NCI-H1930 (cell line): ENCODE measurements at places on chromosomes 3 and 15.

DNA sequence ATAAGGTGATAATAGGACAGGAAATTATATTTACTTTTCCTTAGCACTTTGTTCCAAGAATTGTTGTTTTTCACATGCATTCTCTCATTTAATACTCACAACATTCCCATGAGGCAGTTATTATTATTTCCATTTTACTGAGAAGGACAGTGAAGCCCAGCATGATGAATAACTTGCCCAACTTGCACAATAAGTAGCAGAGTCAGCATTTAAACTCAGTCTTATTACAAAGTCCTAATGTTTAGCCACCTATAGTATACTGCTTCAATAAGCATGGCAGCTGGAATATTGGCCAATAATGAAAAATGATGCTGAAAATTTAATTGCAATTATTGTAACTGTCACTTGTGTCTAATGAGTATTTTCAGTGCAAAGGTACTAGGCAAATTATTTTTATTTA is 45.7 kb downstream of the SYNPR start:
- no peak for DNase-seq

- DNase-seq: no peak
Measured at GRCh38 chr15:56045068-56045748, 51.8 kb upstream of the NEDD4 start.

GRCh38 chr3:113626503-113627371 is 69.7 kb downstream of the USF3 start:
- no peak for DNase-seq

- DNase-seq: no peak
Measured at GRCh38 chr3:143529018-143529478, 319.2 kb downstream of the SLC9A9 start.

DNA sequence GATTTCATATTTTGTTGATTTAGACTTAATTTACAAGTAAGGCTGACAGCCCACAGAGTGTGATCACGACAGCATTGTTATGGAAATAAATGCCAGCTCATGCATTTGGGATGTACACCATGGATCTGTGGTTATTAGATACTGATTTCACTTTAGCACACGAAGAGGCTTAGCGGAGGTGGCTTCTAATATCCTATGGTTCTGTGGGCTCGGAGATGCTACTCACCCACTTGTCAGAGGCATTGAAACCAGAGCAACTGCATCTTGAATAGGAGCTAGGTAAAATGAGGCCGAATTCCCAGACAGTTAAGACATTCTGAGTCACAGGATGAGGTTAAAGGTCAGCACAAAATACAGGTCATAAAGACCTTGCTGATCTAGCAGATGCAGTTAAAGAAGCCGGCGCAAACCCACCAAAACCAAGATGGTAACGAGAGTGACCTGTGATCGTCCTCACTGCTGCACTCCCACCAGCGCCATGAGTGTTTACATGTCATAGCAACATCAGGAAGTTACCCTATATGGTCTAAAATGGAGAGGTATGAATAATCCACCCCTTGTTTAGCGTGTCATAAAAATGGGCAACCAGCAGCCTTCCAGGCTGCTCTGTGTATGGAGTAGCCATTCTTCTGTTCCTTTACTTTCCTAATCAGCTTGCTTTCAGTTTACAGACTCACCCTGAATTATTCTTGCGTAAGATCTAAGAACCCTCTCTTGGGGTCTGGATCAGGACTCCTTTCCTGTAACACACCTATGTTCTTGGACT is 117.5 kb downstream of the PGPEP1L start:
- no peak for DNase-seq

DNA sequence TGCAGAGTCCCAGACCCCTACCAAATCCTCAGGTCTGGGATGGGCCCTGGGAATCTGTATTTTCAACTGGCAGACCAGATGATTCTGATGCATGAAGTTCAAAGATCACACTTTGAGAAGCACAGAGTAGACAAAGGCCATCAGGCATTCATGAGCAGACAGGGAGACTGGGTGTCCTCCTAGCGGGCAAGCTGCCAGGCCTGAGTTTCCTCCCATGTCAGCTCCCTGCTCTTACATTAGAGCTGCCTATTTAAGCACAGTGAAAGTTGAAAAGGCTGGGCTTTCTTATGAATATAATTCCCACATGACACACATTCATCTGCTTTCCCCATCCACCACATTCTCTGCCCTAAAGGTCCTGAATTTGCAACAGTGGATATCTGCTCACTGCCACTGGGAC is 14.0 kb downstream of the CAPN3 start:
- DNase-seq: no peak

DNA sequence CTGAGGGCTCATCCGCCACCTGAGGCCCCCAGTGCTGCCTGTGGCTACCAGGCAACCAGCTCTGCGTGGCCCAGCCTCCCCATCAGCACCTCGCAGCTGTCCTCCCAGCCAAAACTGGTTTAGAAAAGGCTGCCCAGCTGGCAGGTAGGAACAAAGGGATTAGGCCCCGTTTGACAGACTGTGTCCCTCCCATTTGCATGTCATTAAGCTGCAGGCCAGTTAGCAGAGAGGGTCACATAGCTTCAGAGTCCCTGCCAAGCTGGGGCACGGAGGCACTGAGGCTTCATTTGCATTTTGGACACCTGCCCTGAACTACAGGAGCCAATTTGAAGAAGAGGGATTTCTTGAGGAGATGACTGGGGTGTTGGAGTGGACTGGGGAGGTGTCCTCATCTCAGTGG is 177.9 kb downstream of the TLE3 start:
- DNase-seq: no peak

GRCh38 chr3:197256836-197257444 is 41.5 kb downstream of the DLG1 start:
- DNase-seq: no peak

- DNase-seq: no peak
Measured at GRCh38 chr3:150789451-150789850, 26.5 kb upstream of the SIAH2 start.

DNA sequence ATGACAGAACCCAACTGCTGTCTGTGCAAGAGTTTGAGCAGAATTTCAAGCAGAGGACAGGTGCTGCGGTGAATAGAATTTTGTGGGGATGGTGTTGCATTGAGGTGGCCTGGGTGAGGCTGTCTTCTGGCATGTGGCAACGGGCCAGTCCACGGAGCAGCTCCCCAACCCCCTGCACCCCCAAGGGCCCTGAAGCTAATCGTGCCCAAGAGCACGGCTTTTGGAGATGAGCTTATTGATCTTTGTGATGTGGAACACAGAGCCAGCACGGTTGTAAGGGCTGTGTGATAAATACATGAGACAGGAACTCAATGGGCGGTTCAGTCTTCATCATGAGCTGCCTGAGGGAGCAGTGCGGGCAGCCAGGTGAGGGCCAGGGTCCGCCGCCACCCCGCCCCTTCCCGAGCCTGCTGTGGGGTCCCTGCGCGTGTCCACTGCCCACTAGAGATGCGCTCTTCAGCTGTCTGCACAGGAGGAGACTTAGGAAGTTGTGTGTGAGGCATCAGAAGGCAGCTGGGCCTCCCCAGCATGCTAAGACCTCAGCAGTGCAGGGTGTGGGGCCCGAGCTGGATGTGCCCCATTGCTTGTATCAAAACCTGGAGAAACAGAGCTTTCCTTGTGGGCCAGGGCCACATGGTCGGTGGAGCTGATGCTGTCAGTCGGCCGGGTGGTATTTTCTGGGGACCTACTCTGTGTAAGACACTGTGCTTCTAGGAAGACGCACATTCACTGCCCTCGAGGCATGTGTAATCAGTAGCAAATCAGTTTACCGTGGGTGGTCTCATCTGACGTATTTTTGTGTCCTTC is 90.5 kb downstream of the CHRNA7 start:
- DNase-seq: no peak

GRCh38 chr3:136544532-136544931 is 207.6 kb downstream of the STAG1 start:
- no peak for DNase-seq

GRCh38 chr15:100001405-100001804 is 268.2 kb upstream of the LYSMD4 start:
- no peak for DNase-seq

- no peak for DNase-seq
Measured at GRCh38 chr3:184059424-184059823, 6.6 kb downstream of the HTR3C start.

DNA sequence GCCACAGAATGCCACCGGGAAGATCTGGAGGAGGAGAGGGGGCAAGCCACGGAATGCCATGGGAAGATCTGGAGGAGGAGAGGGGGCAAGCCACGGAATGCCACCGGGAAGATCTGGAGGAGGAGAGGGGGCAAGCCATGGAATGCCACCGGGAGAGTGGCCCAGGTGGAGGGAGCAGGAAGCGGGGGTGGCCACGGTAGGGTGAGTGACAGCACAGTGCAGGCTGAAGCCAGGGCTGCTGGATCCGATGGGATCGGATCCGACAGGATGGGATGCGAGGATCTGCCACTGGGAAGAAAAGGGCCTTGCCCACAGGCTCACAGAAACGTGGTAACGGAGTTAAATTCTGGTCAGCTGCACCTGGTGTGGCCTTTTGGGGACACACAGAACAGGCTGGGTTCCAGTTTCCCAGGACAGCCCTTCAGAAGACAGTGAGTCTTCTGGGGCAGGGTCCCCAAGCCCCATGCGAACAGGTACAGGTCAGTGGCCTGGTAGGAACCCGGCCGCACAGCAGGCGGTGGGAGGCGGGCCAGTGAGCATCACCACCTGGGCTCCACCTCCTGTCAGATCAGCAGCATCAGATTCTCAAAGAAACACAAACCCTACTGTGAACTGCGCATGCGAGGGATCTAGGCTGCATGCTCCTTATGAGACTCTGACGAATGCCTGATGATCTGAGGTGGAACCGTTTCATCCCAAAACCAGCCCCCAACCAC is 58.8 kb downstream of the XXYLT1 start:
- no peak for DNase-seq

DNA sequence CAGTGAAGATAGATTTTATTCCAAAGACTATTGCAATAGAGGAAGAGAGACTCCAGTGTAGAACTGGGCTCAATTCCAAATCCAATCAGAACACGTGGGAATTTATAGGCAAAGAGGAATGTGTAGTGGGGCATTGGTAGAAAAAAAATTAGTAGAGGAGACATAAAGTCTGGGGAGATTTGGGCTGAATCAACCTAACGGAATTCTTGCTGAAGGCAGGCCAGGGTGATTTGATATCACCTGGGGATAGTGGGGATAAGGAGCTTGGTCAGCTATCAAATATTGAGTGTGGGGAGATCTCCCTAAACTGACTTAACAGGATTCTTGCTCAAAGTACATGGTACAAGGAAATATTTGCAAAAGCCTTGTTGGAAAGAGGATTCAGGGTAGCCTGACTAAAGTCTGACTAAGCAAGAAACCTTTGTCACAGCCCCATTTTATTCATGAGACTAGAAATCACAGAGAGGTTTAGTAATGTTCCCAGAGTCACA is 29.6 kb downstream of the SST start:
- no peak for DNase-seq

GRCh38 chr3:60333710-60334109 is 917.5 kb downstream of the FHIT start:
- DNase-seq: no peak

- DNase-seq: no peak
Measured at GRCh38 chr15:60095711-60096110, 91.6 kb downstream of the FOXB1 start.

DNA sequence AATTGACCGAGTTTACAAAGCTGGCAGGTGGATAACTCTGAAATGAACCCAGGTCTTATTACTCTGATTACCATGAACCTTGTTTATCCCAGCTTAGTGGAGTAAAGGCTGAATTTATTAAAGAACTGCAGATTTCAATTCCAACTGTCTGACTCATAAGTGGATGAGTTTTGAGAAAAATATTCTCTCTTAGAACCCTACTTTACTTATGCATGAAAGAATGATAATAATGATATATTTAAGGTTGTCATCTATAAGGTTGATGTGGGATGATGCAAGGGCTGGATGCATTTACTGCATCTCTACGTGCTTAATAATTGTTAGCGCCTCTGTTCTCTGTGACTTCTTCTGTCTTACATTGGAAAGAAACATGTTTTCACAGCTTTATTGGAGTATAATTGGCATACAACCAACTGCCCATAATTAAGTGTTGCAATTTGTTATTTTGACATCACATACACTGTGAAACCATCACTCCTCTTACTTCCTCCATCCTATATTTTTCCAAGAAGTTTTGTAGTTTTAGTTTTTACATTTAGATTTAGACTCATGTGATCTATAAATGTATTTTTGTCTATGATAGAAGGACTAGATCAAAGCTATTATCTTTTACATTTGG is 771.2 kb upstream of the ARRDC4 start:
- peak; percentile 1 for DNase-seq

DNA sequence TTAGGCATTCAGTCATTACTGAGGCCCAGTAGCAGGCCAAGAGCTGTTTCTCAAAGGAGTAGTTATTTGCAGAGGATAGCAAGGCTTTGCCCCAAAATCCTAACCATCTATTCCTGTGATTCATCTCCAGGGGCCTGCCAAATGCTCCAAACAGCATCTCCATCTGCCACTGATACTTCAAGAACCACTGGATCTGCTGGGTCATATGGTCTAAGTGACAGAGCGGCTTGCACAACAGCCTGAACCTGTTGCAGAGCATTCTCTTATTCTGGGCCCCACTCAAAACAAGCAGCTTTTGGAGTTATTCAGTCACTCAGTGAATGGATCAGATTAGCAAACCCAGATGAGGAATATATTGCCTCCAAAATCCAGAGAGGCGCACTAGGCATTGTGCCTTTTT is 68.8 kb upstream of the ALDH1A3 start:
- DNase-seq: no peak

- DNase-seq: no peak
Measured at GRCh38 chr3:535566-536416, 339.2 kb downstream of the CHL1 start.

DNA sequence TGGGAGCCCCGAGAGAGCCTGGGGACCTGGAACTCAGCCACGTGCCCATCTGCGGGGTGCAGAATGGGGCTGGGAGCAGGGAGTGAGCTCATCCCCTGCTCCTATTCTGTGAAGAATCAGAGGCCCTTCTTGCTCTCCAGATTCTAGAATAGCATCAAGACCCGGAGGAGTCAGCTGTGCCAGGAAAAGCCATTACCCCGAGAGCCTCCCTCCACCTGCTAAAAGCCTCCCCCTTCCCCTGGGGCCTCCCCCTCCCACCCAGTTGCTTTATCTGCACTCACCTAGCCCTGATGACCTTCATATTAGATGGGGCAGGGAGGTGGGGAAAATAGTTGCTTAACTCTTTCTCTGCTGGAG is 23.1 kb downstream of the CCDC33 start:
- DNase-seq: no peak

DNA sequence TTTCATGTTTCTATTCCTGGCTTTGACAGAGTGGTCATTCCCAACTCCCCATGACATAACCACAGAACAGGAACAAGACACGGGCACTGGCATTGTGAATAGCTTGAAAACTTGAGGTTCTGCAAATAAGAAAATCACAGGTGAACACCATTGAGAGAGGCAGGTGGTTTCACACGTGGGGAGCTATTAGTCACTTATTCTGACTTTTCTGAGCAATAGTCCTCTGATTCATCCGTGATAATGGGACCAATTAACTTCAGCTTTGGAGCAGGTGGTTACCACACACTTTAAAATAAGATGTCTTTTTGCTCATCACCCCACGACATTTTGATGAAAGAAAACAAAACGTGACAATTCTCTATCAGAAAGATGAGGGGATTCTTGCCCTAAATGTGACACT is 224.7 kb downstream of the KLF13 start:
- no peak for DNase-seq
